ENCODE measurements at places on chromosomes 16 and 17.

GRCh38 chr17:35129973-35130351 lies 8.5 kb downstream of the FNDC8 start:
- DNase-seq, result no peak

DNA sequence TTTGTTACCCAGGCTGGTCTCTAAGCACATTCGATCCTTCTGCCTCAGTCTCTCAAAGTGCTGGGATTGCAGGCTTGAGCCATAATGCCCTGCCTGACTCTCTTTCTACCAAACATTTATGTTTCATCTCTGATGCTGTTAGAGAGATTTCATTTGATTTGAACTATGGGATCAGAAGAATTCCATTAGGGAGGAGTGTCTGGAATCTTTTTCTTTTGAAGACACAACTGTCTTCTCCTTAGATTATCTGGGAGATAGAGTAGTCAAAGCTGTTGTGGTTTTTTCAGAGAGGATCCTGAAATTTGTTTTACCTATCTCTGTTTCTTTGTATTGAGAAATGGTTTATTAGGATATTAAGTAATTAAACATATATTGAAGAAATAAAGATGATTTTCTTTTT lies 29.4 kb downstream of the WIPF2 start:
- DNase-seq, result no peak

- DNase-seq, result no peak
These were observed 719.0 kb downstream of the KCNJ18 start for GRCh38 chr17:22411185-22411784.

- DNase-seq, result no peak
These were observed 19.2 kb downstream of the RNF213 start for GRCh38 chr17:80279895-80280294.

DNA sequence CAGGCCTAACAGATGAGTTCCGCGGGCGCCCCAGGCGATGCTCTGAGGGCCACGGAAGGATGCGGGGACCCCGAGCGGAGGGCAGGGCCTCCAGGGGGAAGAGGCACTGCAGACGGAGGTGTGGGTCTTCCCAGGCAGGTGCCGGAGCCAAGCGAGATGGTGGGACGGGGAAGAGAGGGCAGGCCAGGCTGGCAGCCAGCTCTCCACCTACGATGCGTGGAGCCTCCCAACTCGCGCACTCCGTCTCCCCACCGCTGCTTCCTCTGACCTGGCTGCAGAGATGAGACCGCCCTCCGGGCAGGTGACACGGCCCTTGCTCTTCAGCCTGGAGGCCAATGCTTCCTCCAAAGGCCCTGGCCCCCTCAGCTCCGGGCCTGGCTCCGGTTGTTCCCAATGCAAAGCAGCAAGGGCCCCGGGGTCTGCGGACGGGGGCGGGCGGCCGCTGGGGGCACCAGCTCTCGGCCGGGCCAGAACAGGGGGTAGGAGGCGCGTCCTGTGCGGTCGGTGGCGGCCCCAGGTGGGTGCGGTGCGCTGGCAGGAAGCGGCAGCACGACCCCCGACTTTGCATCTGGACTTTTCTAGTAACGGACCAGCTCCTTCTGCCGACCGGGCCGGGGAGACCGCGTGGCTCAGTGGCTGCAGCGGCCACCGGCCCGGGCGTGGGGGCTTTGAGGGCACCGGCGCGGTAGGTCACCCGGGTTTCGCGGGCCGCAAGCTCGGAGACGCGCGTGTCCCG lies 1.5 kb upstream of the SOX8 start:
- no peak for DNase-seq

- no peak for DNase-seq
These were observed 33.8 kb downstream of the FA2H start for GRCh38 chr16:74740795-74741304.

DNA sequence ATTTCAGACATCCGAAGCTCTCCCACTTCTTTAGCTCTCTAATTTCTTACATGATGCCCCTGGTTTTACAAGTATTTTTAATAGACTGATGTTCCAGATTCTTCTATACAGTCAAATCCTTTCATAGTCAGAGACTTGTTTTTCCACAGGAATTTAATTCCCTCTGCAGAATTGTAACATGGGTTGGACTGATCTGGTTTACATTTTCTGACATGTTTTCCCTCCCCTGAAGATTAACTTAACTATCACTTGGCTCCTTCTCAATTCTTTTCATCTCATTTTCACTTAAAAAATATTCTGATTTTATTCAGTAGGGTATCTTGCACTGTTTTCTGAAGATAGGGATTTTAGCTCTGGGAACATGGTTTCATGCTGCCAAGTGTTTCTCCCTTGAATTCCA lies 352.2 kb downstream of the MAF start:
- DNase-seq, result no peak

GRCh38 chr17:8166731-8167130 lies 4.0 kb upstream of the VAMP2 start:
- DNase-seq, result no peak

GRCh38 chr17:958712-959451 lies 20.7 kb downstream of the NXN start:
- no peak for DNase-seq

- DNase-seq, result no peak
These were observed 74.7 kb downstream of the WIPI1 start for GRCh38 chr17:68382582-68383085.

- DNase-seq, result no peak
These were observed 94.9 kb upstream of the C17orf78 start for GRCh38 chr17:37280841-37281240.

GRCh38 chr17:21008992-21009671 lies 33.7 kb downstream of the USP22 start:
- DNase-seq, result peak; percentile 62

GRCh38 chr17:59329176-59330052 lies 2.0 kb upstream of the YPEL2 start:
- DNase-seq, result peak; percentile 43

DNA sequence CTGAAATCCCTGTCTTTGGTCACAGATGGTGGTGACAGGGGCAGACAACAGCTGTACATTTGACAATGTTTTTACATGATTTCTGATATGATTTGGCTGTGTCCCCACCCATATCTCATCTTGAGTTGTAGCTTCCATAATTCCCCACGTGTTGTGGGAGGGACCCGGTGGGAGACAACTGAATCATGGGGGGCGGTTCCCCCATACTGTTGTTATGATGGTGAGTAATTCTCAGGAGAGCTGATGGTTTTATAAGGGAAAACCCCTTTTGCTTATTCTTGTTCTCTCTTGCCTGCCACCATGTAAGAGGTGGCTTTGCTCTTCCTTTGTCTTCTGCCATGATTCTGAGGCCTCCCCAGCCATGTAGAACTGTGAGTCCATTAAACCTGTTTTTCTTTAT lies 353.9 kb downstream of the CPPED1 start:
- no peak for DNase-seq

- no peak for DNase-seq
These were observed 345.4 kb downstream of the PMP22 start for GRCh38 chr17:14919631-14920213.

DNA sequence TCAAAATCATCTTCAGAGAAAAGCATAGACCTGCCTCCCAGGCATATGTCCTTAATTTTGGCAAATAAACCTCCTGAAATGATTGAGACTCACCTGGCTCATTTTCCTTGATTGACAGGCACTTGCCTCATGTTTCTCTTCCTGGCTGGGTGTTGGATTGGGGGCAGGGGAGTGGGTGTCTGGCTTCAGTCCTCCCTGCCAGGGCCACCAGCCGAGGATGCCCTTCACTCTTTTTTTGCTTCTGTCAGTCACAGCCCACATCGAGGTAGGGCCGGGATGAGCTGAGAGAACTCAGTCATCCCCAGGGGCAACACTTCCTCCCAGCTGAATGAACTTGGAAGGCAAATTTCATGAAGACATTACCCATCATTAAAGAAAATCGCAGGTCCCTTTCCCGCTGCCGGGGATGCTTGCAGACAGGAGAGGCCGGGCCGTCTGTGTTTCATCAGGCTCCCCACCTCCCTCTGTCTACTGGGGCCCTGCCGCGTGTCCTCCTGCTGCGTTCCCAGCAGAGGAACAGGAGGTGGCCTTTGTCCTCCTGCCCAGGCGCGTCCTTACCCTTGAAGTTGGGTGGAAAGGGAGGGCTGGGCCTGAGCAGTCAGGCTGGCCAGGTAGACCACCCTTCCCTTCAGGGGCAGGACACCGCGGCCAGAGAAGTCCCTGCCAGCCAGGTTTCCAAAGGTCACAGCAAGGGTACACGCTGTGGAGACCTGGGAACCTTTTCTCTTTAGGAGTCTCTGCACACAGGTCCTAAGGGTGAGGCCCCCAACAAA lies 11.2 kb upstream of the DNAH17 start:
- DNase-seq, result no peak

DNA sequence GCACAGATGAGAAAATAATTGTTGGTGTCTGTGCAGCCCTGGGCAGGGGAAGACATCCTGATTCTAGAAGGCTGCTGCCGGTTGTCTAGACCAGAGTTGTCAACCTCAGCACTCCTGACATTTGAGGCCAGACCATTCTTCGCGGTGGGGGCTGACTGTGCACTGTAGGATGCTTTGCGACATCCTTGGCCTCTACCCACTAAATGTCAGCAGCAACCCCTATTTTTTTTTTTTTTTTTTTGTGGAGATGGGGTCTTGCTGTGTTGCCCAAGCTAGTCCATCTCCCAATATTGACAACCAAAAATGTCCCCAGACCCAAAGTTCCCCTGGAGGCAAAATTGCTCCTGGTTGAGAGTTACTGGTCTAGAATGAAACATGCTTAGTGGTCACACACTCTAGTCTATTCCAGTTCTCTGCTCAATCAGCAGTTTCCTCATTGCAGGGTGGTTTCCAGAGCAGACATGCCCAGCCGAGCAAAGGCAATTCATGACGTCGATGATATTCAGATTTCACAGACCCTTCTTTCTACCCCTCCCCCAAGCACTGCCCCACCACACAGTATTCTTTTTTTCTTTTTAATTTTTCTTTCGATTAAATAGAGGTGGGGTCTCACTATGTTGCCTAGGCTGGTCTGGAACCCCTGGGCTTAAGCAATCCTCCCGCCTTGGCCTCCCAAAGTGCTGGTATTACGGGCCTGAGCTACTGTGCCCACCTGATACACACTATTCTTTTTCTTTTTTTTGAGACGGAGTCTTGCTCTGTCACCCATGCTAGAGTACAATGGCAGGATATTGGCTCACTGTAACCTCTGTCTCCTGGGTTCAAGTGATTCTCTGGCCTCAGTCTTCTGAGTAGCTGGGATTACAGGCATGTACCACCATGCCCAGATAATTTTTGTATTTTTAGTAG lies 9.0 kb downstream of the C17orf99 start:
- DNase-seq, result no peak

DNA sequence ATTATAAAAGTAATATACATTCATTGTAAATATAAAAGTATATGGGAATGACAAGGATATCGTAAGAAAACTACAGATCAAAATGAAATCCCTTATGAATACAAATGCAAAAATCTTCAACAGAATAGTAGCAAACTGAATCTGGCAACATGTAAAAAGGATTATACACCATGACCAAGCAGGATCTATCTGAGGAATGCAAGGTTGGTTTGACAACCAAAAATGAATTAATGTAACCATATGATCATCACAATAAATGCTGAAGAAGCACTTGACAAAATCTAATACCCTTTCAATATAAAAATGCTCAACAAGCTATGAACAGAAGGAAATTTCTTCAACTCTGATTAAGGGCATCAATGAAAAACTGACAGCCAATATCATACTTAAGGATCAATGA lies 48.8 kb downstream of the NDEL1 start:
- no peak for DNase-seq

DNA sequence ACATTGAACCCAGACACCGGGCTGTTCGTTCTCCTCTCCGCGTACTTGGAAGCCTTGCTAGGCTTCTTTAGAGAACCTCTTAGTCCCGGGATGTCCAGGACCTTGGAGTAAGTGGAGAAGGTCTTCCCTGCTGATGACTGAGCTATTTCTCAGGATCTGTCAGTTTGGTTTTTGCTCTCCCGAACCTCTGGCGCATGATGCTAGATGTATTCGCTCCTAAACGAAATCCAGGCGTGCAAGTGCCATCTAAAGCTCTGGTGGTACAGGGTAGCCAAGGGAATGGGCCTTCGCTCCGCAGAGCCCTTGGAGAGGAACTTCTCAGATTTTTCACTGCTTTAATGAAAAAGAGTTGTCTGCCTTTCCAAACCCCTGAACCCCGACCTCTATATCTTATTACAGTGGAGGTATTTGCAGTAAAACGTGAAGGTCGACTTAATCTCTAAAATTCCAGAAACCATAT lies 547 bp downstream of the VMP1 start:
- DNase-seq, result peak; percentile 47

GRCh38 chr17:22518185-22518584 lies 825.9 kb downstream of the KCNJ18 start:
- DNase-seq, result no peak

- DNase-seq, result no peak
These were observed 11.1 kb downstream of the G6PC3 start for GRCh38 chr17:44081681-44082080.

- no peak for DNase-seq
These were observed 94.2 kb upstream of the HSBP1 start for GRCh38 chr16:83713597-83713996.

GRCh38 chr16:81405702-81406113 lies 38.9 kb upstream of the CMIP start:
- DNase-seq, result no peak

DNA sequence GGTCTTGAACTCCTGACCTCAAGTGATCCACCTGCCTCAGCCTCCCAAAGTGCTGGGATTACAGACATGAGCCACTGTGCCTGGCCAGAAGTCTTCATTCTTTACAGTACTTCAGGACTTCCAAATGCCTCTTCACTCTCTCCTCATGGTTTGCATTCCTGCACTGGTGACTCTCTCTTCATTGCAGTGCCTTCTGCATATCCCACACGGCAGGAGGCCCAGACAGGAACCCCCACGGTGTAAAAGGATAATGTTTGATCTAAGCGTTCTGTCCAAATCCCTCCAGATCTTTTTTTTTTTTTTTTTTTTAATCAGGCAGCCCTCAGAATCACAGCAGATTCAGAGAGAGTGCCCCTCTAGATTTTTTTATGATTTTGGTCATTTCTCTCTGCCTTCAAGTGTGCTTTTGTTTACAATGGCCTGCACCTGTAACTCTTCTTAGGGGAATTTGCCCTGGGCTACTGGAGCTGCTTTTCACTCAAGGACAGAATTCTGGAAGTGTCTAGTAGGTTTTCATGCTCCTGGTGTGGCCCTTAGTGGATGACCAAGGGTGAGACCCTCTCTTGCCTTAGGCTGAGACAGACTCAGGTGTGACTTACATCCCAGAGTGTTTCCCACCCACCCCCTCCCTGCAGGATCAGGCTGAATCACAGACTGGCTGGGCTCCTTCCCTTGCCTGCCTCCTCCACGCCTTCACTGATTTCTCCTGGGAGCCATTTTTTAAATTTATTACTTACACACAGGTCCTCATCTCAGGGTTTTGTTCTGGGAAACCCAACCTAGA lies 19.8 kb upstream of the NF1 start:
- DNase-seq, result no peak

- DNase-seq, result peak; percentile 80
These were observed 792 bp downstream of the TMEM231 start for GRCh38 chr16:75555213-75555706.
